ENCODE measurements at places on chromosomes 3 and 15. TPM values are rescaled to one million over a fixed set of nuclear protein-coding genes. Genes with fewer than 3 reads are reported as not detected.

Gene DNAH12
- total RNA-seq = not detected

Gene PRRT3
- total RNA-seq = 9.2 TPM

Gene RPN1
- 153 TPM for total RNA-seq

Gene KPNA4
- 52.2 TPM for total RNA-seq

Gene DZIP3
- total RNA-seq = 27.6 TPM

Gene SLC28A1
- total RNA-seq = 0.16 TPM

Gene SLC33A1
- 21.6 TPM for total RNA-seq

Gene BHLHE40
- total RNA-seq = 7.5 TPM

GRCh38 chr3:54670201-54671000, 257.5 kb downstream of the LRTM1 start:
- H3K36me3 ChIP-seq = 0 out of 2 replicates have a peak, but pooled peaks cover 3% of the 10 kb centered on the region
- no peak overlapping the region for H3K4me3 ChIP-seq
- H3K4me1 ChIP-seq = peaks cover 69% of the 10 kb centered on the region
- H3K27ac ChIP-seq = peak overlapping the region; percentile 83

DNA sequence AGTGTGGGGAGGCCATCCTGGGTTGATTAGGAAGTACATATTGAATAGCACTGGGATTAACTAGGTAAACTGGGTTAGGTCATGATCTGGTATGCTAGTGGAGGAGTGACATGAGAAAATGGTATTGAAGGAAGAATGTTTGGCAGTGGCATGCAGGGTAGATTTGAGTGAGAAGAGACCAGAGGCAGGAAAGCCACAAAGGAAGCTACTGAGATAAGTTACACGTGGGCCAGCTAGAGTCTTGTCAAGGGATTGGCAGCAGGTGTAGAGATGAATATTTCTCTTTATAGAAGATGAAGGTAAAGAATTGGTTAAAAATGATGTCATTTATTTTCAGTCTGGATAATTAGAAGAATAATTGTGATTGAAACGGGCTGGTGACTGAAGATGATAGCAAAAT, 91.0 kb upstream of the TPRG1 start:
- H3K27ac ChIP-seq = no peak overlapping the region
- H3K36me3 ChIP-seq = no peaks in the 10 kb centered on the region
- no peak overlapping the region for H3K4me3 ChIP-seq
- no peak for DNase-seq
- no peaks in the 10 kb centered on the region for H3K27me3 ChIP-seq

- H3K27me3 ChIP-seq = no peaks in the 10 kb centered on the region
- peaks cover 7% of the 10 kb centered on the region for H3K4me1 ChIP-seq
- H3K4me3 ChIP-seq = no peak overlapping the region
- DNase-seq = no peak
- peaks cover 2% of the 10 kb centered on the region for H3K36me3 ChIP-seq
Observed at GRCh38 chr15:36977659-36978058, 122.7 kb downstream of the MEIS2 start.

GRCh38 chr3:190048932-190049441, 71.7 kb downstream of the P3H2 start:
- peak overlapping the region; percentile 99 for H3K27ac ChIP-seq
- no peaks in the 10 kb centered on the region for H3K27me3 ChIP-seq
- DNase-seq = no peak
- H3K4me3 ChIP-seq = peak overlapping the region; percentile 40
- H3K36me3 ChIP-seq = peaks cover 9% of the 10 kb centered on the region
- H3K4me1 ChIP-seq = peaks cover 73% of the 10 kb centered on the region

DNA sequence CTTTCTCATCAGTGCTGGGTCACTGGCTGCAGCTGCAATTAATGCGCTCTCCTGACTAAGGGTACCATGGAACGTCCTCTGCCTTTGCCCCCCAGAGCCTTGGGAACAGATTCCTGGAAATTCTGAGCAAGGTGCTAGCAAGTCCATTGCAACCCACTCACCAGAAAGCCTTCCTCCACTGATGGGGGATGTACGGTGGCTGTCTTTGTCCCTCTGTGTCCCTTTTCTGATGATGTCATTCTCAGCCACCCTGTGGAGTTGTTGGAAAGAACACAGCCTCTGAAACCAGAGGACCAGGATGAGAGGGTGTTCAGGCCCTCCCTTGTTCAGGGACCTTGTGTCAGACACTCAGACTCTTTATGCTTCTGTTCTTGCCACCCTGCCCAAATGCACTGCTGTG, 38.1 kb upstream of the ZBTB38 start:
- peaks cover 30% of the 10 kb centered on the region for H3K4me1 ChIP-seq
- H3K27ac ChIP-seq = no peak overlapping the region
- DNase-seq = no peak
- no peaks in the 10 kb centered on the region for H3K27me3 ChIP-seq
- no peaks in the 10 kb centered on the region for H3K36me3 ChIP-seq

- H3K4me3 ChIP-seq = no peak overlapping the region
- no peak overlapping the region for H3K27ac ChIP-seq
- no peaks in the 10 kb centered on the region for H3K27me3 ChIP-seq
- DNase-seq = no peak
- peaks cover 44% of the 10 kb centered on the region for H3K36me3 ChIP-seq
- peaks cover 13% of the 10 kb centered on the region for H3K4me1 ChIP-seq
Observed at GRCh38 chr15:43774062-43774461, 2.7 kb downstream of the ELL3 start.

DNA sequence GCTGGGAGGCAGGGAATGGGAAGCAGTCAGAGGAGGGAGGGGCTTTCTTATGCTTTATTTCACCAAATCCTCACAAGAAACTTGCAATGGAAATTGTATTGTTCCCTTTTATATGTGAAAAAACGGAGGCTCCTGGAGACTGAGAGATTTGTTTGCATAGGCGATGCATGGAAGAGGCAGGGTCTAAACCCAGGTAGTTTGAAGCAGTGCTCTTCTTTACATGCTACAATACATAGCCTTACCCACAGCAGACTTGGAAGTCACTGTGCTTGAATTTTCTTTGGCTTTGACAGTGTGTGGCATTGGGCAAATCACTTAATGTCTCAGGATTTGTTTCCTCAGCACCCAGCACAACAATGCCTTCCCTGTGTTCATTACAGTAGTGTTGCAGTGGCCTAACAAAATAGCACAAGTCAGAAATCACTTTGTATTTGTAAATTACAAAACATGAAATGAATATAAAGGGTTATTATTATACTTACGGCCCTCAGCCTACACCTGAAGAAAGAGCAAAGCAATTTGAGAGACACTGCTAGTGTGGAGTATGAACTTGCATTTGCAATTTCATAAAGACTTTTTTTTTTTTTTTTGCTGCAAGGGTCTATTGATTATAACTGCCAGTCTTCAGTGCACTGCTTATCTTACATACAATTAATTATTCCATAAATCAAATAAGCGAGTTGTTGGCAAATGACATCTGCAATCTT, 646.4 kb upstream of the KCNMB2 start:
- no peak overlapping the region for H3K27ac ChIP-seq
- H3K4me1 ChIP-seq = no peaks in the 10 kb centered on the region
- no peaks in the 10 kb centered on the region for H3K27me3 ChIP-seq
- no peak overlapping the region for H3K4me3 ChIP-seq

GRCh38 chr3:156764751-156765150, 61.4 kb upstream of the LEKR1 start:
- no peaks in the 10 kb centered on the region for H3K27me3 ChIP-seq
- DNase-seq = no peak
- H3K4me3 ChIP-seq = no peak overlapping the region
- H3K36me3 ChIP-seq = no peaks in the 10 kb centered on the region
- peaks cover 10% of the 10 kb centered on the region for H3K4me1 ChIP-seq

DNA sequence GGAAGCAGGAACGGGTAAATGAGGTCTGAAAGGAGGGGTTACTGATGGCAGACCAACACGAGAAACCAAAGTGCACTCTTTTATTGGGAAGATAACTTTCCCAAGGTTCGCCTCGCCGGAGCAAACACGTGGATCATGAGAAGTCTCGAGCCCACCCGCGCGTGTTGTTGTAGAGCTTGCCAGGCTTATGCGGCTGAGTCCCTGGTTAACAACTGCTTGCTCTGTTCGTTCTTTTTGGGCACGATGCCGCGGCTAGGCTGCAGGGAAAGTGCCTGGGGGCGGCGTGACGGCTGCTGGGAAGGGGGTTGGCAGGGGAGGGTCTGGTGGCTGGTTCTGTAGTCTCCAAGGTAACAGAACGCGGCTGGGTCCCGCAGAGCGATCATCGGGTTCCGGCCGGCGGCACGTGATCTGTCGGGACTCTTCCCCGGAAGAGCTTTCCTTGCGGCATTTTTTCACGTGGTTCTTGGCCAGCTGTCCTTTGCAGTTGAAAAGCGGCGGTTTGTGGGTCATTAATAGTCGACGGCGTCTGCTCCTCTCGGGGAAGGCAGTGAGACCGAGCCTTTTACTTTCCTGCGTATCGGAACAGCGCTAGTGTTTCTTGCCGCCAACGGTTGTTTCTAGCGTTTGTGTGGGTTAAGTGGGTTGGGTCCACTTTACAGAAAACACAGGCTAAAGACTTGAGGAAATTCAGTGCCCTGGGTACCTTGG, 1.5 kb downstream of the MGA start:
- H3K4me1 ChIP-seq = peaks cover 23% of the 10 kb centered on the region
- H3K27me3 ChIP-seq = peaks cover 45% of the 10 kb centered on the region
- peak; percentile 85 for DNase-seq
- H3K36me3 ChIP-seq = no peaks in the 10 kb centered on the region

DNA sequence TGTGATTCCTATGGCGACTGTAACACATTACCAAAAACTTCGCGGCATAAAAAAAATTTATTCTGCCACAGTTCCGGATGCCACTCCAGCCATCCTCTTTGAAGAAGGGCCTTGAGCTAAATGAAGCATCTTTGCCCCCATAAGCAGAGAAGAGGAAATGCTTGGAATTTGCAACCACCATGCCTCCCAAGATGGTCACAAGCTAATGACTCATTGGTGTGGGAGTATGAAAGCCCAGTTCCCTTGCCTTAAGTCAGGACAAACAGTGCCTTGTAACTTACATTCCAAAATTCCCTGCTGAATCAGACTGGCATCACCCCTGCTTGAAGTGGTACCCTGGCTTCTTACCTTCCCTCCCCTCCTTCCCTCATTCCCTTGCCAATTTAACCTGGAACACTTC, 1077.4 kb downstream of the EPHA3 start:
- DNase-seq = no peak
- H3K27ac ChIP-seq = no peak overlapping the region
- peaks cover 4% of the 10 kb centered on the region for H3K36me3 ChIP-seq
- H3K4me1 ChIP-seq = no peaks in the 10 kb centered on the region

DNA sequence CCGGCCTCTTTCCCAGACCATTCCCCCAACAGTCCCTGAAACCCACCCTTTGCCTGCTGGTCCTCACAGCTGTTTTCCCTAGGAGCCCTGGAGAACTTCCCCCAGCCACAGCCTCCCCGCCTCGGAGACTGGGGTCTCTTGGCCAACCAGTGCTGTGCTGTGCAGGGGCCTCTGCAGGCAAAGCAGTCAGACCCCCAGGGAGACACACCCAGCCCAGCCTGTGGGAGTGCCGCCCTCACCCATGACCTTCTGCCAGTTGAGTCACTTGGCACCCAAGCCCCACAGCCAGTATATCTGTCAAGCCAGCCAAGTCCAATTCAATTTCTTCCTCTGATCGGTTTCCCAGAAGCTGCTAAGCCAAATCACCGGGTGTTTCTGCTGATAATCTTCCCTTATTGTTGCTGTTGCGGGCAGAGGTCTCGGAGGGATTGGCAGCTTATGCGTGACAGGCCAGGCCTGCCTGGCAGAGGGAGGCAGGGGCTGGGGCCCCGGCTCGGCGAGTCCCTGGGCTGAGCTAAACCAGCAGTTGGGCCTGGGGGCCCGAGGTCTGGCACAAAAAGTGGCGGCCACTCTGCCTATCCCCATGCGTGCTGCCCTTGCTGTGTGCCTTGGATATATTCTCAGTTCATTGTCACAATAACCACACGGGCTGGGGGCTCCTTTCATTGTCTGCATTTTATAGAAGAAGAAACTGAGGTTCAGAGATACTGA, 65.6 kb upstream of the SLC6A1 start:
- no peak overlapping the region for H3K27ac ChIP-seq
- no peak overlapping the region for H3K4me3 ChIP-seq
- H3K27me3 ChIP-seq = peaks cover 10% of the 10 kb centered on the region
- H3K36me3 ChIP-seq = no peaks in the 10 kb centered on the region

- H3K4me3 ChIP-seq = no peak overlapping the region
- DNase-seq = no peak
- H3K4me1 ChIP-seq = no peaks in the 10 kb centered on the region
- no peaks in the 10 kb centered on the region for H3K27me3 ChIP-seq
- no peak overlapping the region for H3K27ac ChIP-seq
- no peaks in the 10 kb centered on the region for H3K36me3 ChIP-seq
Observed at GRCh38 chr15:87851497-87851896, 405.0 kb downstream of the NTRK3 start.

GRCh38 chr15:84953726-84954125, 27.9 kb upstream of the PDE8A start:
- peaks cover 12% of the 10 kb centered on the region for H3K4me1 ChIP-seq
- no peaks in the 10 kb centered on the region for H3K27me3 ChIP-seq
- H3K27ac ChIP-seq = no peak overlapping the region
- no peaks in the 10 kb centered on the region for H3K36me3 ChIP-seq
- H3K4me3 ChIP-seq = no peak overlapping the region

DNA sequence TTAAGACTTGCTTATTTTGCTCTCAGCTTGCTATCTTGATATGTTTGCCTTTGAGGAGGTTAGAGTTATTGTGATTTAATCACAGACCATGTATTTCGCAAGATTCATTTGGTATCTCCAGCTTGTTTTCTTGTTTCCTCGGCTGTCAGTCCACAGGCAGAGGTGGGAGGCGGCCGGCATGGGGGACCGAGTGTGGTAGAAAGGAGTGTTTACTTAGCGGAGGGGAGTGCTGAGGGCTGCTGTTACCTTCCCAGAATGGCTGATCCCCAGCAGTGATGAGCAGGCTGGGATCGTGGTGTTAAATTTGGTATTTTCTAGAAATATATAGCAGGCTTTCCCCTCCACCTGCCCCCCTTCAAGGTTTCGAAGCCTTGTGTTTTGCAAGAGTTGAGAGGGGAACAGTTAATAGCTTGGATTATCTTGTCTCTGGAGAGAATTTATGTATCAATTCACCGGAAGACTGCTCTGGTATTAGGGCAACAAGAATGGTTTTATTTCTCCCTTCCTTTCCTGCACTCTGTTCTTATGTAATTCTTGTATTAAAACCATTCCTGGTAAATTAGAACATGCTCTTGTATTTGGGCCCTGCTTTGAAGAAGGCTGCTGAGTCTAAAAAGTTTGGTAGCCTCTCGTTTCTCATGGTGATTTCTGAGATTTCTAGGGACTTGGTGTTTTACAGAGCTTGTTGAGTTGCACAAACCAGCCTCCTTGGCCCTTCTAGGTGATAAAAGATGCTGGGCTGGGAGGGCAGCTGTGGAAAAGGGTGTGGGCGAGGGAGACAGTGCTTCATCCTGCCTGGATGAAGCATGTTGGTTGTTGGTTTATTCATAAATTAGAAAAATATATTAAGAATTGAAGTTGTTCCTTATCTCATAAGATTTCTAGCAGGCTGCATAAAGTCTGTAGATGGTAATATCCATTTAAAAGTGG, 151.4 kb downstream of the IGF1R start:
- peaks cover 89% of the 10 kb centered on the region for H3K4me1 ChIP-seq
- peak overlapping the region; percentile 65 for H3K4me3 ChIP-seq
- H3K27ac ChIP-seq = peak overlapping the region; percentile 90
- DNase-seq = peak; percentile 63
- no peaks in the 10 kb centered on the region for H3K36me3 ChIP-seq
- no peaks in the 10 kb centered on the region for H3K27me3 ChIP-seq

GRCh38 chr15:23514484-23514883, 51.0 kb upstream of the MKRN3 start:
- H3K36me3 ChIP-seq = peaks cover 28% of the 10 kb centered on the region
- H3K4me3 ChIP-seq = no peak overlapping the region
- H3K27me3 ChIP-seq = peaks cover 8% of the 10 kb centered on the region
- DNase-seq = no peak
- H3K27ac ChIP-seq = no peak overlapping the region

GRCh38 chr15:83174891-83175290, 32.7 kb downstream of the HDGFL3 start:
- H3K4me1 ChIP-seq = peaks cover 27% of the 10 kb centered on the region
- no peak overlapping the region for H3K4me3 ChIP-seq
- no peaks in the 10 kb centered on the region for H3K27me3 ChIP-seq
- no peak overlapping the region for H3K27ac ChIP-seq
